Inflammatory macrophage treated with lipopolysaccharide for 1 hour (primary cell): ENCODE measurements at places on chromosomes 11 and 22.
A peak's percentile ranks its signal among the peaks of the same experiment; 100 is the strongest.

GRCh38 chr11:18012122-18012905, 533 bp downstream of the SERGEF start:
- no peak for DNase-seq

DNA sequence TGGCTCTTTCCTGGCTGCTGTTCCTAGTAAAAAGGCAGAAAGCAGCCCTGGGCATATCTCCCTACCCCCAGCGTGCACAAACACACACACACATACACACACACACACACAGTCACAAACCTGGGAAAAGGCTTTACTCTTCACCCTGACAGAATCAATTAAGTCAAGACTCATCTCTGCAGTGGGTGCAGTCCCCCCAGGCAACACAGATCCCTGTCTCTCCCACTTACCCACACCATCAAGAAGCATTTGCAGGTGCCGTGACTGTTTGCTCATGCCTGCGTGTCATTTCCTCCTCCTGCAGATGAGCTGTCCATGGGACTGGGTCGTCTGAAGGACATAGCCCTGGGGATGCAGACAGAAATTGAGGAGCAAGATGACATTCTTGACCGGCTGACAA, 28.6 kb downstream of the SNAP29 start:
- no peak for DNase-seq

DNA sequence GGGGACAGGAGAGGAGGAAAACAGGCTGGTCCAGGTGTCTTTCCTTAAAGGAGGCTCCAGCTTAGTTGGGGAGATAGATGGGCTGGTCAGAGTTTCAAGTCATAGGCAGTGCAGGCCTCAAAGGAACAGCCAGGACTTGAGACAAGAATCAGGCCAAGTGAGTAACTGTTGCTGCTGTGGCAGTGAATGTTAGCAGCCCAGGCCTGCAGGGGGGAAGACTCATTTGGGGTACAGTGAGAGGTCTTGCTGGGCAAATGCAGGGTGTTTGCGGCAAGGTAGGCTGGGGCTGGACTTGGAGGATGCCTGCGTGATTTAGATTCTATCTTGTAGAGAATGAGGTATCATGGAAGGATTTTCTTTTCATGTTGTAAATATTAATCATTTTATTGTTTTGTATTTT, 24.1 kb downstream of the PTPRJ start:
- no peak for DNase-seq

- peak; percentile 83 for DNase-seq
Observed at GRCh38 chr11:102882389-102883024, 7.7 kb upstream of the MMP12 start.

DNA sequence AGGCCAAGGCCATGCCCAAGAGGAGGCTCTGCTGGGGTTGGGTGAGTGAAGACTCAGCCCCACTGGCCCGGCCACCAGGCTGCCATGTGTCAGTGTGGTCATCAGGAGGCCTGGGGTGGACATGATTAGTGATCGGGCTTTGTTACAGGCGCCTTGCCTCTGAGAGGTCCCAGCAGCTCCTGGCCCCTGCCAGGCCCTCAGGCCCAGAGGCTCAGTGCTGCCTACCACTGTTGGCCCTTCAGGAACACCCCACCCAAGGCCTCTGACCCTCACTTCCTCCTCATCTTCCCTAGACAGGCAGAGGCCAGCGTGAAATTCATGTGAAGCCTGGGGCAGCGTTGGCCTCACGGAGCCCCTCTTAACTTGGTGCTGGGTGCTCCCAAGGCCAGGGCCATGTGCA, 2.2 kb downstream of the MRPL23 start:
- no peak for DNase-seq

GRCh38 chr11:34179026-34179675, 73.7 kb downstream of the NAT10 start:
- no peak for DNase-seq

- DNase-seq: no peak
Observed at GRCh38 chr11:133832096-133832990, 13.0 kb downstream of the SPATA19 start.

- DNase-seq: no peak
Observed at GRCh38 chr11:123654566-123655081, at the start of gene SCN3B. Gene SCN3B (minus strand): TSS chr11:123654624. CDS start chr11:123653801, 823 bp downstream.

DNA sequence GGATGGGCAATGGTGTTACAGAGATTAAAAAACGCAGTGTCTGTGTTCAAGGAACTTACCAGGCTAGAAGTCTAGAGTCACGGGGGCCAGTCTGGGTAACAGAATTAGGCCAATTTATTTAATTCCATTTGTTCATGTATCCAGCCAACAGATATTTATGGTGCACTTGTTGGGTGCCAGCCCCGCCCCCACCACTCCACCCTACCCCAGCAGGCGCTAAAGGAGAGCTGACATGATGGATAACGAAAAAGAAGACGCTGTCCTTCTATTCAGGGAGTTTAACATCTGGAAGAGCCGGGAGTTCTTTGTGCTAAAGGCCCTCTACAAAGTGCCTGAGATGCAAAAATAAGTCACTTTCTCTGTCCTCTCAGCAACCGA, 1.1 kb upstream of the BMAL1 start:
- DNase-seq: no peak

DNA sequence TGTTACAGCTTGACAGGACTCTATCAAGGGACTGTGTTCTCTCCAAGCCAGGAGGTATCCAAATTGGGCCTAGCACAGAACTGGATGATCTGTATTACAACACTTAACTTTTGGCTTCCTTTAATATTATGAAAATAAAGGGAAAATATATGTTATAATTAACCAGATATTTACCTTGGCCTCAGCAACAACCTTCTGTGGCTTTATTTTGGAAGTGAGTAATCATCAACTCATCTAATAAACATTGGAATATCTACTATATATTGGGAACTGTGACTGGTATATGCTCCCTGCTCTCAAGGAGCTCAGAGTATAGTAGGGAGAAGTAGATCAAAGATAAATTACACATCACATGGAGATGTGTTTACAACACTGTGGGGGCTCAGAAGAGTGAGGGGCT, 352.2 kb downstream of the METTL15 start:
- DNase-seq: no peak

DNA sequence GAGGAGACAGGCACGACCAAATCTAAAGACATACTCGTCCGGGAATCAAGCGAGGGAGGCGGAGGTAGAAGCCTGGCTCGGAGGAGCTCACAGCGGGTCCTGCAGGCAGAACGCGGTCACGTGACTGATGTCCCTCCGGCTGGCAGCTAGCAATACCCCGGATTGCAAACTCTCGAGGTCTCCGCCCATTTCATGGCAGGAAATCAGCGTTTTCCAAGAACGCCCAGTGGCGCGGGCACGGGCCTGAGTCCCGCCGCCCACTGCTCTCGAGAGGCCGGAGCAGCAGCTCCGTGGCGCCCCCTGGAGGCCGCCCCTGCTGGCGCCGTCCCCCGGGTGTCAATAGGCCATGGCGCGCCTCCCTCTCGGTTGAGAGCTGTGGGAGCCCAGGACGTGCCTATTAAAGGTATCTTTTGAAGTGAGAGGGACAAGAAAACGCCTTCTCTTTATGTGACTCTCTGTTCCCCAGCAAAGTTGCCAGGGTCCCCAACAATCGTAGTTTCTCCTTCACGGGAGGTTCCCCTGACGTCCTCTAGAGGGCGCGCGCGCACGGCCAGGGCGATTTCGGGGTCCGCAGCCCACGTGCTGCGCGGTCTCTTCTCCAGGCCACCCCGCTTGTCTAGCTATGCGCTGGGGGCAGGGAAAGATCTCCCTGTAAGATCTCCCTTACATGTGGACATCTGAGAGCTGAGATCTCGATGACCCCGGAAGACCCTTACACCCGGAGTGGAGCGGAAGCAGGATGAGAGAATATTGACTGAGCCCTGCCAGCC, 37.3 kb upstream of the RBFOX2 start:
- peak; percentile 59 for DNase-seq

GRCh38 chr11:63775191-63775590, 6.6 kb upstream of the ZFTA start:
- no peak for DNase-seq

GRCh38 chr11:45267652-45268299, 18.4 kb downstream of the SYT13 start:
- DNase-seq: no peak

- no peak for DNase-seq
Observed at GRCh38 chr11:20014067-20014402, 146.2 kb downstream of the DBX1 start.

DNA sequence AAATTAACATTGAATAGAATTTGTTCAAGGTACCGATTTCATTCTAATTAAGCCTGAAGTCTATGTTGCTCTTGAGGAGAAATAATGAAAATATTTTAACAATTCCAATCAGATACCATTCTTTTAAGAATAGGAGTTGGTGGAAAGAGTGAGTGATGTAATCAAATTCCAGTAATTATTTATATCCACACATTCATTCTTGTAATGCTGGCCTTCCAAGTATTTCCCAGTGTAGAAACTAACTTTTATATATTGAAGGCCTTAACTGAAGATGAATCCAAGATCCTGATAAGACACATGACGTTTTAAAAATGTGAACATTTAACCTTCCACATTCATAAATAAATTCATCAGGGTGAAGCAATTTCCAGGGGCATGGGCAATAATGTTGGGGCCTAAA, 36.6 kb upstream of the PAX6 start:
- DNase-seq: no peak

DNA sequence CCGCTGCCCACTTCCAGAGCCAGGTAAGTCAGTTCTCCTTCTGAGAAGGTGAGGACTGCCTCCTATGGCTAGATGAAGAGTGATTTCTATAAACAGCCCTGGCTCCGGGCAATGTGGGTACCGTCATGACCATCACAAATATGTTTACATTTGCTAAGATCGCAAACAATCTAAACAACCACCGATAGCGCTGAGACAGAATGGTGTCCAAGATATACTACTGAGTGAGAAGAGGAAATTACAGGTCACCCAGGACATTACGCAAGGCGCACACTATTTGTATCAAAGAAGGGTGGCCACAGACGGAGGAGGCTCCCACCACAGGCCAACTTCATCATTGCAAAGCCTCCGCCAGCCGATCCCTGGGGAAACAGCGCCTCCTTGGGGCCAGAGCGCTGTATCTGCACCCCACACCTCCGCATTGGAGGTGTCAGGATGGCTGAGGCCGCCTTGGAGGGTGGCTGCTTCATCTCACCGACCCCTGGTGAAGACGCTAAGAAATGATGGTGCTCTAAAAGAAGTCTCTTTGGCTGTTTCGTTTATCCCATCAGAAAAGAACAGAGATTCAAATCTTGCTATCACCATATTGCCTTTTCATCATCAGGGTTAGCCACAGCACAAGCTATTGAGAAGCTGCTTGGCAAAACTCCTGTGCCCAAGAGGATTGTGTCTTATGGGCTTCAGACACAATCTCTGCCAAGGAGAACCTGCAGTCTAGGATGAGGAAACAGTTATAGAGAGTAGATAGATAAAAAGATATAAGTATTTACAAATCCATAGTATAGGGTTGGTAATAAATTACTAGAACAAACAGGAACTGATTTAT, 12.3 kb upstream of the ASRGL1 start:
- DNase-seq: peak; percentile 93

- no peak for DNase-seq
Observed at GRCh38 chr11:77503006-77503405, 29.1 kb upstream of the PAK1 start.

DNA sequence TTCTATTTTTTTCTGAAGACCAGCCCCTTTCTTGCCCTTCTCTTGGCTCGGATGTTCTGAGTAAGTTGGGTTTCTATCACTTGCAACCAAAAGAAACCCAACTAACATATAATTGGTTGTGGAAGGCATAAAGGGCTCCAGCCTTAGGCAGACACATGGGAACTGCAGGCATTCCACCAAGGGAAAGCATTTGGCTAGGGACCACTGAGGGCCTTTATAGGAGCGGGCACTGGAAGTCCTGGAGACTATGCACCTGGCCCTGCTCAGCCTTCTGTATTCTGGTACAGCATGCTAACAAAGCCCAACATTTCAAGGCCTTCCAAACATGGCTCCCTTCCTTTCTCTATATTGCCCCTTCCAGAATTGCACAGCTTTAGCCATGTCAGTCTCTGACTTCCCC, 17.6 kb upstream of the LMO1 start:
- DNase-seq: no peak

- DNase-seq: no peak
Observed at GRCh38 chr22:17818180-17818579, 43.9 kb upstream of the BID start.

- peak; percentile 29 for DNase-seq
Observed at GRCh38 chr11:69140635-69141034, 15.1 kb upstream of the SMIM38 start.

GRCh38 chr11:101497291-101497690, 86.5 kb downstream of the TRPC6 start:
- no peak for DNase-seq

DNA sequence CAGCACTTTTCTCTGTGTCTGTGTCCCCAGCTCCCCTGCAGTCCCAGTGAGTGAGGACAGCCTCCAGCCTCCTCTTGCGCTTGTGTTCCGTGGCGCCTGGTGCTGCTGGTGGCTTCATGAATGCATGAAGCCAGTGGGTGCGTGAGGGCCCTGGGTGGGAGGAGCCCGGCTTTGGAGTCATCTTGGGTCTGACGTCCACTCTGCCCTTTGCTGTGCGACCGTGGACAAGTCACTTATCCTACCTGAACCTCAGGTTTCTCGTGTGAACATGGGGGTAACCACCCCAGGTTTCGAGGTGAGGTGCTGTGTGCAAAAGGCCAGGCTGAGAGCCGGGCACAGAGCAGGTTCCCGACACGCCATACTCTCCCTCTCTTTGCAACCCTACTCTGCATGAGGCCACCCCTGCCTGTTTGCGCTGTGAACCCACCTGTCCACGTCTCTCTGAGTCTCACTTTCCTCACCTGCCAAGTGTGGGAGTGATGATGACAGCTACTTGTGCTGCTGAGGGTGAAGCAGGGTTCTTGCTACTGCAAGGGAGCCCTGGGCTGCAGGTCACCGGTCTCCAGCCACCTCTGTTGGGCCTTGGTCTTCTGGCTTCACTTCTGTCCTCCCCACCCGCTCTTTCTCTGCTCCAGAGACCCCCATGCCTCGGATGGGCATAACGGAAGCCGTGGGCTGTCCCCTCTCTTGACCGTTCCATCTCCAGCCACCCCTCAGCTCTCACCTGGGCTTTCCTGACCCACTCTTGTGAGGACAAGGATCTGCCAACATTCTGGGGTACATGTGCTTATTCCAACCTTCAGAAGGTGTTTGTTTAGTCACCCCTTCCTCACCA, 537.6 kb downstream of the TBC1D22A start:
- DNase-seq: no peak

DNA sequence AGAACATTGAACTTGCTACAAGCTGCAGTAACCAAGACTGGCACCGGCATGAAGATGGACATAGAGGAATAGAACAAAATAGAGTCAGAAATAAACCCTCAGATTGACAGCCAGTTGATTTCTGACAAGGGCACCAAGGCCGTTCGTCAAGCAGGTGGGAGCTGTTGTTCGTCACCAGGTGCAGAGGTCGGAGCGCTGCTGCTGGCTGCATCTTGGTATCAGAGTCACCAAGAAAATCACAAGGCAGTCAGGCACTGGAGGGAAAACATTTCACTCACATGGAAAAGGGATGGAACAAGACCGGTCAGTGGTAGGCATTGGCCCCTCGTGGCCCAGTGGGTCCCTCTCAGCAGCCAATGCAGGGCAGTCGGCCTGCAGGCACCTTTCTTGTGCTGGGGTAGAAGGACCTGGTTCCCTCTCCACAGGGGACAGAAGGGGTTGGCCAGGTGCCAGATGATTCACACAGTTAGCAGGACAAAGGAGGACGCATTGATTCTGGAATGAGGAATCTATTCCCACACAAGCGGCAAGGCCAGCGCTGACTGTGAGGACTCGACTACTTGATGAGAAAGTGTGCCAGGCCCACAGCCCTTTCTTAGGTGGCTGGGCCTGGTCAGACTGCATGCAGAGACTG, 115.8 kb upstream of the FGF3 start:
- no peak for DNase-seq

- no peak for DNase-seq
Observed at GRCh38 chr11:36347384-36347906, 51.4 kb downstream of the PRR5L start.

- DNase-seq: no peak
Observed at GRCh38 chr11:1283906-1284305, 25.5 kb downstream of the TOLLIP start.
